ENCODE measurements at places on chromosomes 12 and 14. TPM values are rescaled to one million over a fixed set of nuclear protein-coding genes. Genes with fewer than 3 reads are reported as not detected.
A peak's percentile ranks its signal among the peaks of the same experiment; 100 is the strongest.

- H3K27ac ChIP-seq = no peak overlapping the region
- H3K27me3 ChIP-seq = no peaks in the 10 kb centered on the region
- H3K36me3 ChIP-seq = no peaks in the 10 kb centered on the region
- peaks cover 4% of the 10 kb centered on the region for H3K4me1 ChIP-seq
- no peak overlapping the region for H3K4me3 ChIP-seq
Measured at GRCh38 chr12:110686294-110686903, 2.5 kb downstream of the HVCN1 start.

DPY19L2 gene
- total RNA-seq = 8.8 TPM

COX6A1 gene
- 464 TPM for total RNA-seq

DNA sequence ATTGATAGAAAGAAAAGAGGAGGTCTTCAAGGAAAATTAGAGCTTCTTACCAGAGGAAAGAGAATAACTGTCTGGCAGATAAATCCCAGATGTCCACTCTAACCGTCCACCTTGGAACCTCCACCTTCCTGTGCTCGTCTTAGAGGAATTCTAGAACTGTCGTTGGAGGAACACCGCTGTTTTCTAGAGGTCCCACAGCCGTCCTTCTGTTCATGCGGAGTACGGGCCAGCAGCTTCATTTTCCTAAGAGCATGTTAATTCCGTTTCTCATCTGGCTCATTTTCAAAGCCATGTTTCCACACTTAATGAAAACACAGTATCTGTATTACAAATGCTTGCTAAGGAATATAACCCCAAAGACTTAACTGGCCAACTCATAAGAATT, 107.9 kb upstream of the ESRRB start:
- DNase-seq = no peak
- H3K36me3 ChIP-seq = no peaks in the 10 kb centered on the region
- no peaks in the 10 kb centered on the region for H3K4me1 ChIP-seq
- H3K4me3 ChIP-seq = peak overlapping the region; percentile 56
- peaks cover 3% of the 10 kb centered on the region for H3K27me3 ChIP-seq

DNA sequence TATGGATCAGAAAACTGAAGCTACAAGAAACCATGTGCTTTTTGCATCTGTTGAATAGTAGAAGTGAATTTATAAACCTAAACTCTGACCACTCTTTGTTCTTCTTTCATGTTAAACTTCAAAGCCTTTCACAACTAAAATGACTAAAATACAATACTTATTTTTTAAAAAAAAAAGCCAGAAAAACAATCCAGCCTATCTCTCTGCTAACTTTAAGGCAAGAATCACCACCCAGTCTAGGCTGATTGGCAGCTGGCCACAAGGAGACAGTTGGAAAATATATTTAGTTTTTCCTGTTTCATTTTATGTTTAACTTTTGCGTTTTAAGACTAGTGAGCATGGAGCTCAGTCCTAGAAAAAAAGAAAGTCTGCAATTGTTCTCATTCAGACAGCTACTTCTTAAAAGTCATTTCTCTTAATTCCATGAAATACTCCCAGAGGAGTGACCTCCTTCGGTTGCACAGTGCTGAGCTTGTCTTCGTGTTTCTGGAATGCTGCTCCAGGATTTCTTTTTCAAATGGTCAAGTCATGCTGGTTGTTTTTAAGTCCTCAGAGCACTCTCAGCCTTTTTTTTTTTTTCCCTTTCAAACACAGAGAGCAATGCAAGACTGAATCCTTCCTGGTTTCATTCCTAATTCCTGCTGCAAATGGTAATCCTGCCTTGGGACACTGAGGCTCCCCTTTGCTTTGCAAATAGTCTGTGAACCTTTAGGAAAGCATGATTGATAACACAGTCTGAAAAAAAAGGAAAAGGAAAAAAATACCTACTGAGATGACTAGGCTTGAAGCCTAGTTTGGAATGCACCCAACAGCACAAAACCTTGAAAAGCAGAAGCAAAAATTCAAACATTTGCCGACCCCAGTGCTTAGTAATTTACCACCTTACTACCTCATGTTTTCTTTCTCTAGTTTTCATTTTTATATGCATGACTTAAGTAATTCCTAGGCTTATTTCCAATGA, 233.3 kb upstream of the DAAM1 start:
- no peaks in the 10 kb centered on the region for H3K4me1 ChIP-seq
- no peaks in the 10 kb centered on the region for H3K36me3 ChIP-seq
- no peaks in the 10 kb centered on the region for H3K27me3 ChIP-seq
- H3K27ac ChIP-seq = no peak overlapping the region

DNA sequence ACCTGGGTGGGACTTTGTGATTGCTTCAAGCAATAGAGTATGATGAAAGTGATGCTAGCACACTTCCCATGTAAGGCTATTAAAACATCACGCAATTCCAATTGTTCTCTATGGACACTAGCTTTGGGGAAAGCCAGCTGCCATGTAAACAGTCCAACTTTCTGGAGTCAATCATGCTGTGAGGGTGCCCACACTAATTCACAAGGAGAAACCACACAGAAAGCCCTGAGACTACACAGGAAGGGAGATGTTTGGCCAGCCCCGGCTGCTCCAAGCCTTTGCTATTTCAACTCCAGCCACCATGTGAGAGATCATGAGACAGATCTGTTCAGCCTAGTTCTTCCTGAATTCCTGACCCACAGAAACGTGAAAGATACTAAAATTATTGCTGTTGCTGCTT, 96.3 kb downstream of the ST8SIA1 start:
- H3K36me3 ChIP-seq = no peaks in the 10 kb centered on the region
- H3K27ac ChIP-seq = no peak overlapping the region
- no peak overlapping the region for H3K4me3 ChIP-seq
- no peaks in the 10 kb centered on the region for H3K27me3 ChIP-seq
- no peaks in the 10 kb centered on the region for H3K4me1 ChIP-seq
- DNase-seq = no peak

DNA sequence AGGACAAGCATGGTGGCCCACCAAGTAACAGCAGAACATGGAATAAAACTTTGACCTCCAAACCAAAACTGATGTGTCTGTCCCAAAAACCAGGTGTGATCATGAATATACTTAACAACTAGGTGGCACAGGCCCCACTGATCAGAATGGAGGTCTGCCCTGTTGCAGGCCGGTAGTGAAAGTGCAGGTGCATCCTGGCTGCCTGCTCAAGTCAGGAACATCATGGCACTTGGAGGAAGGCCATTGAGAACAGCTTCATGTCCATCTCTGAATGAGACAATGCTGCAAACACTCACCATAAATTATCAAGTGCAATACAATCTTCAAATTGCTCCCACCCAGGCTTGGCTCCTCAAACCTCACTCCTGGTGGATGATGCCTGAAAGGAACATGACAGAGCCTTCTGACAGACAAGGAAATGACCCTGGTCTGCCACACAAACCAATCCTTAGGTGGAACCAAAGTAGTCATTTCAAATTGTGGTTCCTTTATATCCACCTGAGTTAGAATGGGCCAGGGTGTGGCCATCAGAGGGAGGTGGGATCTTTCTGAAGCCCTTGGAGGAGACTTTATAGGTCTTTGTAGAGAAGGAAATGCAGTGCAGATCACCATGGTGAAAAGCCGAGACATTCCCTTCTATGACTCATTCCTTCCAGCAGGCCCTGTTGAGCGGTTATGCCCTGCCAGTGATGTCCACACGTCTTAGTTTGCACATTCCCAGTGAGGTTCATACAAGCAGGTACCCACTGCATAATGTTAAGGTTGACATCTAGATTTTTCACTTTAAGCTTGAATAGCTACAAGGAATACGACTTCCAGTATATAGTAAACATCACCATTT, 36.0 kb downstream of the EGLN3 start:
- DNase-seq = no peak
- H3K27ac ChIP-seq = no peak overlapping the region
- H3K36me3 ChIP-seq = no peaks in the 10 kb centered on the region
- no peaks in the 10 kb centered on the region for H3K4me1 ChIP-seq
- H3K4me3 ChIP-seq = no peak overlapping the region

DNA sequence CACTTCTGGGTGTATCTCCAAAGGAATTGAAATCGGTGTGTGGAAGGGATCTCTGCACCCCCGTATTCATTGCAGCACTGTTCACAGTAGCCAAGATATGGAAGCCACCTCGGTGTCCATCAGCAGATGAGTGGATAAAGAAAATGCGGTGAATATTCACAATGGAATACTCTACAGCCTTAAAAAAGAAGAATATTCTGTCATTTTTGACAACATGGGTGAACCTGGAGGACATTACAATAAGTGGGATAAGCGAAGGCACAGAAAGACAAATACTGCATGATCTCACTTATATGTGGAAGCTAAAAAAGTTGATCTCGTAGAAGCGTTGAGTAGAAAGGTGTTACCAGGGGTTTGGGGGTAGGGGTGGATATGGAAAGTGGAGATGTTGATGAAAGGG, 111.9 kb downstream of the BEGAIN start:
- no peak for DNase-seq
- H3K4me3 ChIP-seq = no peak overlapping the region
- H3K4me1 ChIP-seq = no peaks in the 10 kb centered on the region
- H3K27me3 ChIP-seq = no peaks in the 10 kb centered on the region

- H3K27ac ChIP-seq = no peak overlapping the region
- H3K4me1 ChIP-seq = no peaks in the 10 kb centered on the region
- H3K36me3 ChIP-seq = no peaks in the 10 kb centered on the region
- no peak overlapping the region for H3K4me3 ChIP-seq
Measured at GRCh38 chr14:21059842-21060613, 2.4 kb downstream of the RNASE8 start.

DNA sequence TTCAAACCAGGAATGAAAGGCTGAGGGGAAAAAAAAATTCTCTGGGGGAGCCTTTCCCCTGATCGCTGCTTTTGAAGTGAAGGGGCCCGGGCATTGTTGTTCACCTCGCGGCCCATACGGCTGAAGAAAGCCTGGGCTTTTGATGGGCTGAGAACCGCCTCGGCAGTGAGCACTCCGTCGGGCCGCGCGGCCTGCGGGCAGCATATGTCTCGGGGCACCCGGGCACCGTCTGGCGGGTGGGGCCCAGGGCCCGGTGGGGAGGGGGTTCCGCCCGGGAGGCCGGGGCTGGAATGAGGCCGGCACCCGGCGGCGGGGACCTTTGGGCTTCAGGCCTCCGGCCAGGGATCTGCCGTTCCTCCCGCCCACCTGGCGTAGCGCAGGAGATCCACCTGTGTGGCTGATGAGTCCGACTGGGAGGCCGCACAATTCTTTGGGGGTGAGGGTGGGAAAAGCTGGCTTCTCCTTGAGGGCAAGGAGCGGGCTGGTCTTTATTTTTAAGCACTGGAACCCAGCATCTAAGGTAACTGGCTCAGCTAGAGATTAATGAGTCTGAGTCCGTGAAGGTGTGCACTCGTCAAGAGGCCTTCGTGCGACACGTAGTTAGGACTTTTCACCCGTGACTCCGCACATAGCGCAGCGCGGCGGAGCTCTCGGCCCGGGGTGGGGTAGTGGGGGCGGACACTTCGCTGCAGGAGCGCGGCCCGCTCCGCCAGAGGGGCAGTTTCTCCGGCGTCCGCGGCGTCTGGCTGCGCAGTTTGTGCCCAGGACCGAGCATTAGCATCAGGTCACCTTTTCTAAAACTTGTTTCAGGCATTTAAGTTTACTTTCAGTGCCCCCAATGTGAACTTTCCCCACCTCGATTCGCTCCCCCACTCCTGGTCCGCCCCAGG, 10.6 kb downstream of the FOXA1 start:
- H3K27ac ChIP-seq = peak overlapping the region; percentile 90
- peak; percentile 63 for DNase-seq

DNA sequence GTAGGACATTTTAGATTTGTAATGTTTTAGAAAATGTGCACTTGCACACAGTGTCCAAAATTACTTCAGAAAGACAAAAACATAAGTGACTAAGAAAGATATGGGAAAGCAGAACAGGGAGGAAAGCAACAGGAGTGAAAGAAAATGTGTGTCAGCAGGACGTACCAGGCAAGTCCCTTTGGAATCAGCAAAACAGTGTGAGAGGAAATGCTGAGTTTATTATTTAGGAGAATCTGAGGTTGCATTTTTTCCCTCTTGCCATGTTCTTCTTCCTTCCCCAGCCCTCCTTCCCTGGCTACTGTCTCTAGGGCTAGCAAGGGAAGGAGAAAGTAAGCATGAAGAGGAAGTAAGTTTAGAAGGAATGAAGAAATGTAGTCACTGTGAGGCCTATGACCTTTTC, 67.7 kb upstream of the CD163 start:
- H3K4me3 ChIP-seq = no peak overlapping the region
- no peaks in the 10 kb centered on the region for H3K4me1 ChIP-seq
- H3K27ac ChIP-seq = no peak overlapping the region
- DNase-seq = no peak
- no peaks in the 10 kb centered on the region for H3K36me3 ChIP-seq
- no peaks in the 10 kb centered on the region for H3K27me3 ChIP-seq

All from breast epithelium (tissue), 4 donors.